ENCODE measurements at places on chromosomes 5 and 9. TPM values are rescaled to one million over a fixed set of nuclear protein-coding genes. Genes with fewer than 3 reads are reported as not detected.

The TAF11L6 gene
- polyA plus RNA-seq: not detected

The SHC3 gene
- 3.4 TPM for polyA plus RNA-seq

The SVEP1 gene
- 4.5 TPM for polyA plus RNA-seq

The RIMOC1 gene
- polyA plus RNA-seq: 29.8 TPM

The SLC36A2 gene
- 13.1 TPM for polyA plus RNA-seq

The INSL6 gene
- 1.1 TPM for polyA plus RNA-seq

The POLR3G gene
- polyA plus RNA-seq: 2.7 TPM

The TRPM6 gene
- 0.59 TPM for polyA plus RNA-seq

DNA sequence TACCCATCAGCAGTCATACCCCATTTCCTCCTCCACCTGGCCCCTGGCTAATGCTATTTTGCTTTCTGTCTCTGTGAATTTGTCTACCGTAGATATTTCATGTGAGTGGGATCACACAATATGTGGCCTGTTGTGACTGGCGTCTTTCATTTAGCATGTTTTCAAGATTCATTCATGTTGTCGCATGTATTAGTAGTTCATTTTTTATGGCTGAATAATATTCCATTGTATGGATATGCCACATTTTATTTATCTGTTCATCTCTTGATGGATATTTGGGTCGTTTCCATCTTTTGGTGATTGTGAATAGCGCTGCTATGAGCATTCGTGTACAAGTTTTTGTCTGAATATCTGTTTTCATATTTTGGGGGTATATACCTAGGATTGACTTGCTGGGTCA, 33.9 kb downstream of the PSD2 start:
- DNase-seq: no peak

DNA sequence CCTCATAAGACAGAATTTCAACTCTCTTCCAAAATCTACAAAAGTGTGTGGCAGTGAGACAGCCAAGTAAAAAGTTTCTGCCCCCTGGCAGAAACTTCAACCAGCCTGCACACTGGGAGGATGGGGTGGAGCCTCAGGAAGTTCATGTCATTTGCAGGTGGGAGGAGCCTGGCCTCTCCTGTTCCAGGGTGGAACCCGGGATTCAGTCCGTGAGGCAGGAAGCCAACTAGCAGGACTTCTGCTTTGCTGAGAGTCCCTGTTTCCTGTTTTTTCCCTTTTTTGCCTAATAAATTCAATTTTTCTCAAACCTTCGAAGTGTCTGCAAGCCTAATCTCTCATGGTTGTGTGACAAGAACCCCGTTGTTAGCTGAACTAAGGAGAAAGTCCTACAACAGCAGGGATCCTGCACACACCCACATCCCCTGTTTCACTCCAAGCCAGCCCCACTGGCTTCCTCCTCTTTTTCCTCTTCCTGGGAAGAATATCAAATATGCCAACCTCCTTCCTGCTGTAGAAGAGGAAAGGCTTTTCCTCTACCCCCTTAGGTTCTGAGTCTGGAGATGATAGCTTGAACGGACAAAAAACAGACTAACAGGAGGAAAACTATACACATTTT, 69.3 kb downstream of the ALDH7A1 start:
- no peak for DNase-seq

- peak; percentile 21 for DNase-seq
Measured at GRCh38 chr5:79236362-79236969, 535 bp downstream of the JMY start.

DNA sequence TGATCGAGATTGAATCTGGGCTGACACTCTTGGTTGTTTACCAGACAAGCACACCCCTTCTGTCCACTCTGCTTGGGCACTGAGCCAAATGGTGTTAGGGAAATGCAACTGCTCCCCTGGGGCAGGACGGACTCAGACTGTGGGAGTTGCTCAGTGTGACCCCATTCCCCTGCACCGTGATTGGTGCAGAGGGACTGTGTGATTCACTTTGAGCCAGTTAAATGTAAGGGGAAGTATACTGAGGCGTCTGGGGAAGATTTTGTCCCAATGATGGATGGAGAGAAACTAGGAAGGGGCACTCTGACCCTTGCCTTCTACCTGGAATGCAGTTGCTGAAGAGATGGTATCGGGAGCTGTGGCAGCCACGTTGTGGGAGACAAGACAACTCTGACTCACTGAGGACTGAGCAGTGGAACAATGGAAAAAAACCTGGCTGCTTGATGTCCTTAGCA, 196.0 kb upstream of the ANKRD55 start:
- no peak for DNase-seq

- no peak for DNase-seq
Measured at GRCh38 chr9:32404856-32405255, 20.4 kb downstream of the ACO1 start.

DNA sequence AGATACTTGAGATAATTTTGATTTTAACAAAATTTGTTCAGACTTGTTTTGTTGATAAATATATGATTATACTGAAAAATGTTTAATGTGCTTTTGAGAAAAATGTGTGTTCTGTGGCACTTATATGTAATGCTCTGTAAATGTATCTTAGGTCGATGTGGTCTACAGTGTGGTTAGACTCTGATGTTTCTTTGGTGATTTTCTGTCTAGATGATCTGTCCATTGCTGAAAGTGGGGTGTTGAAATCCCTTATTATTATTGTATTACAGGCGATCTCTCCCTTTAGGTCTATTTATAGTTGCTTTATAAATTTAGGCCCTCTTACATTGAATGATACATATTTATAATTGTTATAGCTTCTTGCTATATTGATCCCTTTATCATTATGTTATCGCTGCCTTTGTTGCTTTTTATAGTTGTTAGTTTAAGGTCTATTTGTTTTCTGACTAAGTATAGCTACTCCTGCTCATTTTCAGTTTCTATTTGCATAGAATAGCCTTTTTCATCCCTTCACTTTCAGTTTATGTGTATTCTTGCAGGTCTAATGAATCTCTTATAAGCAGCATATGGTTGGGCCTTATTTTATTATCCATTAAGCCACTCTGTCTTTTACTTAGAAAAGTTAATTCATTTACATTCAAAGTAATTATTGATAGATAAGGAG, 124.3 kb downstream of the MRPS30 start:
- DNase-seq: no peak

DNA sequence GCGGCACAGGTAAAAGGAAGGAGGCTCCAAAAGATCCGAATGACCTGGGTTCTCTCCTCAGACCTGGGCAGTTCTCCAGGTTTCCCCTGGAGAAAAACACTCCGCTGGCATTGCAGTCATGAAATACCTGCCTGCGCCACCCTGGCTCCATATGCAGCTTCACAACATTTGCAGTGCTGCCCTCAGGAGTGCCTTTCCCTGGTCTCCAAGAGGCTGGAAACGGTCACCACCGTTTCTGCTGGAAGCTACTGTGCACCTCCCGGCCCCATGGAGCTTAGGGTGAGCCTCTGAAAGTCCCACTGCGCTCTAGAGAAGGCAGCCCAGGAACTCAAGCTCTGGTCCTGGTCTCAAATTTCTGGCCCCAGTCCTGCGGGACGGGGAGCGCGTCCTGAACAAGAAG, 670 bp downstream of the UGT3A1 start:
- DNase-seq: no peak

DNA sequence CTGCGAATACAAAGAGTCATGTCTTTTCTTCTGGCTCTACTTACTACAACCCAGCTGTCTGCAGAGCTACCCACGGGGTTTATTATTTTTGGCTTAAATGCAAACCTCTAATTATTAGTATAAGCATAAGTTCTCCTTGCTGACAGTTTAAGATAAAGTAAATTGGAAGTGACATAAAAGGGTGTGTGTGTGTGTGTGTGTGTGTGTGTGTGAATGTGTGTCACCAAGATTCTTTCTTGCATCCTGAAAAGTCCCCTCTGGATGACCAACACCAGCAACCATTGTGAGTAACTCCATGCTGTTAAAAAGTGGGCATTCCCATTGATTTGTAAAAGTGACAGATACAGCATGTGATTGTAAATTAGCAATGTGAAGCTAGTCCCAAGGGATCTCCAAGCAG, 803.8 kb upstream of the ZNF608 start:
- DNase-seq: peak; percentile 47

DNA sequence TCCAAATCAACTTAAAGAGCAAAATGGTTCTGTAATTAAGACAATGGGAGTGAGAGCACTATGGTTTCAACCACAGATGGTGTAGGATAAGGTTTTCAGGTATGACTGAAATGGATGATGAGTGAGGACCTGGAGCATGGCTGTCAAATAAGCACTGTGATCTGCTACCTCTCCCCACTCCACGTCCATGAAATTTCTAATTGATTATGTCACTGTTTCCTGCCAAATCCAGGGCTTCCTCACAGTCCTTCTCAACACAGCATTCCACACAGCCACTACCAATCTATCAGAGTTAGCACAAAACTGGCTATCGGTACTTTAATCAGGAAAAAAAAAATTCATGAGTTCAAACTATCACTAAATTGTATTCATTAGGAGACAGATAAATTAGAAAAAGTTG, 420.4 kb upstream of the WWC1 start:
- no peak for DNase-seq

DNA sequence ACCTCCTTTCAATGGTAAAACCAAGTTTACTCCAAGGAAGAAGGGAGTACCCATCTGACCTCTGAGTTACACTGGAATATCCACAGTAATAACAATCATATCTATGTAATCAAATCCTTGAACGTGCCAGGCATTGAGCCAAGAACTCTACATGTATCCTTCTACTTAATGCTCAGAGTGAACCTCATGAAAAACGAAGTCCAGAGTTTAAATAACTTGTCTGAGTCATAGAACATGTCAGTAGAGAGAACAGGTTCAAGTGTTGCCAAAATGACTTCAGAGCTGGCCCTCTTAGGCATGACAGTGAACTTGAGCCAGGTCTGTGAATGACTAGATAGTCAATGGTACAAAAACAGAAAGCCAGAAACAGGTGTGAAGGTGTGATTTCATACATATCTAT, 164.1 kb upstream of the ZNF618 start:
- DNase-seq: no peak

- no peak for DNase-seq
Measured at GRCh38 chr5:114355086-114355830, 6.6 kb upstream of the KCNN2 start.

DNA sequence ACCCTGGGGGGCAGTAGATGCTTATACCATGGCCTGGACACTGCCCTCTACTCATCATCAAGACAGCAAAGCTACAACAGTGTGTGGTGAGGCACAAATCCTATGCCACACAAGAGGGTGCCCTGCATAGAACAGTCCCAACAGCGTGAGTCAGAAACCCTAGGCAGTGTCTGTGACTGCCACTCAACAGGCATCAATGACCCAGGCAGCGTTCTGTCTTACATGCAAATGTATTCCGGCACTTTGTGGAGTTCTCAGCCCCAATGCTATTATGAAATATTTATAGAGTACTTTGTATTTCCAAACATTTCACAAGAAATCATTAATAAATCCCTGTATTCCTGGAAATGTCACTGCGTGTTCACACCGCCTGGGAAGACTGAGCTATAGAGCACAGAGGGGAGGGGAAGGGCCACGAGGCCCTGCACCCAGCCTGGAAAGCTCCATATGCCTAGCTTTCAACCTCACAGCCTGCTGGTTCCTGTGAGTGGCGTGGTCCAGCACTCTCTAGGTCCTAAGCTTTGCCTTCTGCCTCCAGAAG, 77.7 kb downstream of the NIPSNAP3B start:
- no peak for DNase-seq

- no peak for DNase-seq
Measured at GRCh38 chr9:126613651-126614050, at the start of gene LMX1B. Gene LMX1B (plus strand): TSS chr9:126613928. CDS start chr9:126614450, 522 bp downstream.

DNA sequence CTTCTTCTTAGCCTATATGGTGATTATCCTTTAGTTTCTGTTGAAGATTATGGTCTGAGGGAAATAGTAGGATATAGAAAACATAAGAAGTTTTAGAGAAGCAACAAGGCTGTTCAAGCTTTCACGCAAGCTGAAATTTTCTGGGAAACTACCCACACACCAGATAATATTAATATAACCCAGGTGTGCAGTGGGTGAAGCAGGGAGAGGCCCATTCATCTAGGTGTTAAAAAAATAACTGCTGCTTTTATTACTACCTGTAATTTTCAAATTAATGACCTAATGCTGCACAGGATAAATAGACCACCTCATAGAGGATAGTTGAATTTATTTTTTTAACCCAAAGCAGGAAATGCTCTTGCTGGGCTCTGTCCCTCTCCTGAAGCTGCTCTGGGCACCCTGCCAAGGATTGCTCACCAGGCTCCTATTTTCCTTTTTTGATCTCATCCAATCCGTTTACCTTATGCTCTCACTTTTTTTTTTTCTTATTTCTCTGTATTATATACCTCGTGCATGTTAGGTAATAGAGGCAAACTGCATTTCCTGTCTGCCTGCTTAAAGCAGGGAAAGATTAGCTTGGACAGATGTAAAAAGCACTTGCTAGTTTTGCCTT, 124.3 kb upstream of the SLC12A2 start:
- DNase-seq: peak; percentile 43

DNA sequence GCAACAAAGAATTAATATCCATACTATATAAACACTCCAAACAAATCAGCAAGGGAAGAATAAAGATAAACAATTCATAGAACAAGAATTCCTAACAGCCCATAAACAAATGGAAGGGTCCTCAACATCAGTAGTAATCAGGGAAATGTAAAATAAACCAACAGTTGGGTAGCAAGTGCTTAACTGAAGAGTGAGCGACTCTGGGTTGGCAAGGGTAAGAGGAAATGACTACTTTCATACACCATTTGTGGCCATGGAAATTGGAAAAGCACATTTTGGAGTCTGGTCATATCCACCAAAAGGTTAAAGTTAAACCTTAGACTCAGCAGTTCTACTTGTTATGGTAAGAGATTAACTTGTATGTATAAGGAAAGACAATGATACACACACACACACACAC, 17.4 kb upstream of the RORB start:
- no peak for DNase-seq

DNA sequence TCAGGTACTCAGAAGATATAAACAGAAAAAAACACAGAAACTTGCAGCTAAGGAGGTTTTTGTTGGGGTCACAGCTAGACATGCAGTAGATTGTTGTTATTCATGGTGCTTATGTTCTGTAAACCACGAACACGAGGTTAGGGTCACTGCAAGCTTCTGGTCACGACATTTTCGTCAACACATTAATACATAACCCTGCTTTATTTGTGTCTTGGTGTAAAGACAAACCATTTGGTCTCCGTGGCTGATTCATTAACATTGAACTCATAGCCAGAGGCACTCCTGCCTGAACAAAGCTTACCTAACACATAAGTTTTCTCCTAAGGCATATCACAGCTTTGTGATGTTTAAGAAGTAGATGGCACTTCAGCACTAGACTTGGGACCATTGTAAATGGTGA, 16.9 kb downstream of the TEK start:
- no peak for DNase-seq

- no peak for DNase-seq
Measured at GRCh38 chr5:172642051-172642409, 967 bp downstream of the NEURL1B start.

GRCh38 chr5:16994565-16994964, 58.5 kb upstream of the MYO10 start:
- DNase-seq: no peak

GRCh38 chr5:179765400-179765799, 28.4 kb upstream of the LTC4S start:
- no peak for DNase-seq
